HFFc6 (cell line): ENCODE measurements at places on chromosomes 4 and X. TPM values are rescaled to one million over a fixed set of nuclear protein-coding genes. Genes with fewer than 3 reads are reported as not detected.

- H3K36me3 ChIP-seq: no peaks in the 10 kb centered on the region
- no peak overlapping the region for H3K27ac ChIP-seq
- no peak overlapping the region for H3K4me3 ChIP-seq
- no peak for DNase-seq
Measured at GRCh38 chr4:143054971-143055370, 129.7 kb upstream of the USP38 start.

DNA sequence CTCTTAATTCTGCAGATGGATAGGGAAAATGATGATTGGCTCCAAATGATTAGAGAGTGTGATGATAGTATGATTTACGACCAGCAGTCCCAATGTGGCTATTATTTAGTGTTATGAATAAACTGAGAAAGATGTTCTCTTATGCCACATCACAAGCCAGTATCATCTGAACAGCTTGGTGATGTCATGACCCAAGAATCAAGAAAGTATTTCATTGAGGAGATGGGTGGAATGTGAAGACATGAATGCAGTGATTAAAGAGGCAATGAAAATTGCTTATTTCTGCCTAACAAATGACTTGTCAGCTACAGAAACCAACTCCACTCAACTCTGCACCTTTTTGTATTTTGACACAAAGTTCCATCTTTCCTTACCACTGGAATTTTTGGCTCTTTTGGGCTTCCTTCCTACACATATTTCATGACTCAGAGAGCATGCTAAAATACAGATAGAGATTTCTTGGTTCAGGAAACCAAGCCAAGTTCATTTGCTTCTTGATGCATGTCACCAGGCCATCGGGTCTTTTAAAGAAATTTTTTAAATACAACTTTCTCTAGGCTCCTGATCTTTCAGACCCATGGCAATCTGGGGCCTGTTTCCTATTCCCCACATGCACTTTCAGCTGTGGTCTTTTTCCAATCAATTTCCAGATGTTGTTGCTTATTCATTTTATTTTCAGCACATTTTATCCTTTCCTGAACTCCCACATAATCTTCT, 174.2 kb downstream of the HHIP start:
- H3K4me3 ChIP-seq: no peak overlapping the region
- H3K4me1 ChIP-seq: peaks cover 10% of the 10 kb centered on the region
- peak; percentile 21 for DNase-seq
- no peaks in the 10 kb centered on the region for H3K36me3 ChIP-seq
- H3K27ac ChIP-seq: no peak overlapping the region

DNA sequence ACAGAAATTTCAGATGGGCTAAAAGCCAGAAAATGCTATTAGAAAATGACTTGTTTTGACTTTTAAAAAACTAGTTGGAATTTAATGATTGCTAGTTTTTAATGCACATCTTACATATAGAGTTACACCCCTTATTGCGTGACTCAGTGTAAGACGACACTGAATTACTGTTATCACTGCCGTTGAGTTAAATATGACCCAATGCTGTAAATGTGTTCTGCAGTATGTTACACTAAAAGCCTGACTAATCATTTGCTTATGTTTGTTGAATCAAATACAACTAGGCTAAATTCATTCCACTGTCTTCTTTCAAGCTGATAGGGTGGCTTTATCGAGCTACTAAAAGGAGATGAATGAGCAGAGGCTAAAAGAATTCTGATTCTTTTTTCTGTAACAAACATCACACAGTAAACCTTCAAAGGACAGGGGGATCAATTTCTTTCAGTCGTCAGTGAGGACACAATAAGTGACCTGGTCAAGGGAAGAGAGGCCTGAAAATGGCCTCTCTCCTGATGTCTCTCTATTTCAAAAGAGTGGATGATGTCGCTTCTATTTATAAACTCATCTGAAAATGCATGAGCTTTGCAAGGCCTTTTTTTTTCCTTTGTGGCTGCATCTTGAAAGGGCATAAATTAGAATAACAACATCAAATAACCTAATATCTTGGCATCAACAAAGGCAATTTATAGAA, 142.2 kb upstream of the KCNIP4 start:
- H3K36me3 ChIP-seq: no peaks in the 10 kb centered on the region
- no peak overlapping the region for H3K27ac ChIP-seq
- H3K4me1 ChIP-seq: no peaks in the 10 kb centered on the region
- no peaks in the 10 kb centered on the region for H3K27me3 ChIP-seq
- H3K4me3 ChIP-seq: no peak overlapping the region

- H3K4me3 ChIP-seq: no peak overlapping the region
- peaks cover 36% of the 10 kb centered on the region for H3K36me3 ChIP-seq
- DNase-seq: no peak
- no peaks in the 10 kb centered on the region; the same call in 1 of the 2 replicates for H3K27me3 ChIP-seq
- H3K27ac ChIP-seq: no peak overlapping the region
Measured at GRCh38 chrX:47568656-47569295, 7.8 kb downstream of the ARAF start.

- peaks cover 39% of the 10 kb centered on the region for H3K4me1 ChIP-seq
- no peak for DNase-seq
- H3K36me3 ChIP-seq: no peaks in the 10 kb centered on the region
- no peaks in the 10 kb centered on the region for H3K27me3 ChIP-seq
- H3K4me3 ChIP-seq: no peak overlapping the region
Measured at GRCh38 chrX:11190745-11191510, 79.8 kb downstream of the HCCS start.

DNA sequence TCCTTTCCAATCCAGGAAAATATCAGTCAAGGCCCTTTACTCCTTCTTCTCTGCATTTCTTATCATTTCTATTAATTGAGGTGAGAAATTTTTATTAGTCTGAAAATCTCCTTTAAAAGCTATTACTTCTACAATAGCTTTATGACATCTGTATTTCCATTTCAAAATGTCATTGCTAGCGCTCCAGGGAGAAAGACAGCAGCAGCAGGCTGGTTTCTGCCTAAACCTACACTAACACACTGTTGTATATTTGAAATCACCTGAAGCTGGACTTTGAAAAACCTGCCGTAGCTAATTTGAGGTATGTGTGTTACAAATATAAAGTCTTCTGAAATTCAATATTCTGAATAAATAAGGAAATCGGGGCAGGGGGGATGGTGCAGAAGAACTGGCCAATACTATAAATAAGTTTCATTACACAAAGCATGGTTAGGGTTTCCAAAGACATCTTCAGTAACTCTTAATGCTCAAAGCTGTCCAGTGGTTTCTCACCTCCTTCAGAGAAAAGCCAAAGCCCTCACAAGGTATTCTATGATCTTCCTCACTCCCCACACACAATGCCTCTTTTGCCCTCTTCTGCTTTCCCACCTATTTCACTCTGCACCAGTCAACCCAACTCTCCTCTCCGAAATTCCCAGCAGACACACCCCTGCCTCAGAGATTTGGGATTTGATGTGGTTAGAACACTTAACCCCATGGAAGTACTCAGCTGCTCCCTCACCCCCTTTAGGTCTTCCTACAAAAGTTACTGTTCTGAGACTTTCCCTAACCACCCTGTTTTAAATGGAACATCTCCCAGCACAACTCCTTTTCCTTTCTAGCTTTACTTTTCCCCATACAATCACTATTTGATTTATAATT, 122.7 kb downstream of the PPP3CA start:
- no peak for DNase-seq
- 0 out of 2 replicates have a peak, but pooled peaks cover 3% of the 10 kb centered on the region for H3K36me3 ChIP-seq
- no peak overlapping the region for H3K4me3 ChIP-seq
- no peak overlapping the region for H3K27ac ChIP-seq

DNA sequence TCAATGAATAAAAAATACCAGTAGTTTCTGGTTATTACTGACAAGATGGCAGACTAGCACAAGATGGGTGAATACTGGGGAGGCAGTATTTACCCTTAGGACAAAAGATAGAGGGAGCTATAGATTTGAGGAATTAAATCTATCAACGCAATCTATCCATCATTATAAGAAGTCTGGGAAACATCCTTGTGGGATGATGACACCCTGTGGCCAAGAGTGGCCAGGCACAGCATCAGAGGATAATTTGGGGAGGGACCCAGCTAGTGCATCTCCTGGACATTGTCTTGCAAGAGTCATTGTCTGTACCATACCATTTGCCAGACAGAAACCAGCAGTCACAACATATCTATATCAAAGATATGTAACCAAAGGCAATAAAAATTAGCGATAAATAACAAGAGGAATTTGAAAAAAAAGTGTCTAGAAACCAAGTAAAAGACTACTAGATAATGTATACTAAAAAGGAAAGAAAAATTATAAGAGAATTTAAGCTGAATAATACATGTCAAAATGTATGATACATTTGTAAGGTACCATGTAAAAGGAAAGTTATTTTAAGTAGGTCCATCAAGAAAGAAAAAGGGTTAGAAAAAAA, 22.9 kb downstream of the KCTD8 start:
- no peaks in the 10 kb centered on the region for H3K4me1 ChIP-seq
- H3K4me3 ChIP-seq: no peak overlapping the region
- H3K36me3 ChIP-seq: no peaks in the 10 kb centered on the region
- DNase-seq: no peak
- H3K27ac ChIP-seq: no peak overlapping the region

- H3K27me3 ChIP-seq: no peaks in the 10 kb centered on the region
- DNase-seq: no peak
- H3K4me1 ChIP-seq: peaks cover 40% of the 10 kb centered on the region
- H3K4me3 ChIP-seq: no peak overlapping the region
Measured at GRCh38 chr4:57137261-57137660, 27.1 kb upstream of the IGFBP7 start.

DNA sequence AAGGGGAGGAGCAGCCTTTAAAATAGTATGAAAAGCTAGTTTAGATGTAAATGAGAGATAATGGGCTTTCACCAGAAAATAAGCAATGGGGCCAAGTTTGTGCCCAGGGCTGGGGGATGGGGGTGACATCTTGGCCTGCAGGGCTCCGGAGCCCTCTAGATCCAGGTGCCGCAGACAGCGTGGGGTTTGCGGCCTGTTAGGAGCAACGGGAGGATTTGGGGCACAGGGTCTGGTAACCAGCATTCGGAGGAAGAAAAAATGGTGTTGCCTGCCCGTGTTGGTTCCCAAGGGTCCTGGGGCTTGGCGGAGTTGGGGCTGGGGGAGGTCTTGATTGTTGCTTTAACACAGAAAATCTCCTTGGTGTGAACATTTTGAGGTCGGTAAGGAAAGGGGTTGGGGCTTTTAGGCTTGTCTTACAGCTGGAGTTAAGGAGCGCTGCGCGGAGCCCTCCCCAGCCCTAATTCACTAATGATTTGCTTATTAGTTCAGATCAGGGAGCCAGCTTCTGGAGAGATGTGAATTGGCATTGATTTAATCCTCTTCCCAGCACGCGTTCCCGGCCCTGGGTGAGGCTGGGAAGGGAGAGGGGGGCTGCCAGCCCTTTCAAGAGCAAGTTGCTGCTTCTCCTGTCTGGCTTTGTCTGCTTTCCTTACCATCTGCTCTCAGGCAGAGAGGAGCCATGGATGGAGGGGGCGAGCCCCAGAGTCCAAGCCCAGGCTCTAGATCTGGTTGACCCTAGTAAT, 443.4 kb downstream of the BCOR start:
- H3K27ac ChIP-seq: no peak overlapping the region
- no peaks in the 10 kb centered on the region for H3K36me3 ChIP-seq
- no peaks in the 10 kb centered on the region for H3K4me1 ChIP-seq
- H3K27me3 ChIP-seq: peaks cover 10% of the 10 kb centered on the region
- H3K4me3 ChIP-seq: no peak overlapping the region
- no peak for DNase-seq

DNA sequence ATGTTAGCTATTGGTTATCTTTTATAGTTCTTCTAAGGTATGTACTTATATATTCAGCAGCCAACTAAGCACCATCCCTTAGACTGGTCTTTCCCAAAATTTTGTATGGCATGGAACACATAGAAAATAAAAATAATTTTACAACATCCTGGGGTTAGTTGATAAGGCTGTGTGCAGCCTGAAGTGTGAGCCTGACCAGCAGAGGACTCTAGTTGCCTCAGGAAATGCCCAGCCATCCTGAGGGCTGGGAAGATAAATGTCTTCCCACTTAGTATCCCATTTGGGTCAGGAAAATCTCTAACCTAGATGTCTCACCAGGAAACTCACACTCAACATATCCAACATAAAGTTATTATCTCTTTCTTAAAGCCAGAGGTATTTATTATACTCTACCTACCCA, 251.4 kb upstream of the POF1B start:
- no peak for DNase-seq
- H3K27me3 ChIP-seq: no peaks in the 10 kb centered on the region
- no peak overlapping the region for H3K27ac ChIP-seq
- H3K4me1 ChIP-seq: no peaks in the 10 kb centered on the region
- H3K36me3 ChIP-seq: no peaks in the 10 kb centered on the region

GRCh38 chrX:22399437-22400192, 126.9 kb downstream of the CBLL2 start:
- H3K36me3 ChIP-seq: peaks cover 27% of the 10 kb centered on the region
- no peak overlapping the region for H3K4me3 ChIP-seq
- peak overlapping the region; percentile 68; the same call in 1 of the 2 replicates for H3K27ac ChIP-seq
- peaks cover 48% of the 10 kb centered on the region for H3K4me1 ChIP-seq

DNA sequence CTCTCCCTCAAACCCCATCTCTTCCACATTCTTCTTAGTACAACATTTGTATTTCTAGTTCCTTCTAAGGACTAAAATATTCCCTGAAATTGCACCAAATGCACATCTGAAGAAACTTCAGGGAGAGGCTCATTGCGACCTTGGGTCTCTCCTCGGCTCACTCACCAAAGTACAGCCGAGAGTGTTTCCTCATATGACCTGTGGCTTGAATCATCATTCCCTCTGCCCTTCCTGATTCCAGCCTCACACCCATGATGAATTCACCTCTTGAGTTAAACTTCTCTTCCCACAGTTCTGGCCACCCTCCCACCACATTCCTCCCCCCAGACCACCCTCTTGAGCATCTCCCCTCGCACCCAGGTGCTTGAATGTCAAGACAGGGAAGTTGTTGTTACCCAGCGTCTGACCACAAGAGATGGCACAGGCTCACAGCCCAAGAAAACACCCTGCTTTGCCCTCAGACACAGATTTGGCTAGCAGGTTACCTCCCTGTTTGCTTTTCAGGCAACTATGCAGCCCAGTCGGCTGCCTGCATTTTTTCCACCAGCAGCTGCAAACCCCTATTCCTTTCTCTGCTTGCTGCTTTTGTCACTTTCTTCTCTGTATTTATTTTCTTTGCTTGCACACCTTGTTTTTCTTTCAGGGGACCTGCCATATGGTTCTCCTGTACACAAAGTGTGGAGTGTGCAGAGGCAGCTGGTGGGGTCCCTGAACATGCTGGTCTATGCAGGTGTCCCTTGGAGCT, 214.8 kb downstream of the SPATA18 start:
- H3K4me3 ChIP-seq: no peak overlapping the region
- H3K27ac ChIP-seq: no peak overlapping the region
- H3K36me3 ChIP-seq: no peaks in the 10 kb centered on the region
- DNase-seq: no peak

GRCh38 chr4:78704317-78704716, 71.8 kb upstream of the BMP2K start:
- H3K4me3 ChIP-seq: no peak overlapping the region
- peaks cover 17% of the 10 kb centered on the region for H3K36me3 ChIP-seq
- no peak for DNase-seq
- no peak overlapping the region for H3K27ac ChIP-seq
- peaks cover 11% of the 10 kb centered on the region; the same call in 1 of the 2 replicates for H3K4me1 ChIP-seq

GRCh38 chr4:56657818-56658217, 23.3 kb downstream of the HOPX start:
- no peak overlapping the region for H3K27ac ChIP-seq
- H3K27me3 ChIP-seq: peaks cover 59% of the 10 kb centered on the region
- H3K36me3 ChIP-seq: no peaks in the 10 kb centered on the region
- H3K4me3 ChIP-seq: no peak overlapping the region

The GAGE1 gene
- not detected in 2 replicates for total RNA-seq

The LCORL gene
- 6.2 to 8.9 TPM (median 8.4 TPM) in 3 replicates for total RNA-seq

The IQCM gene
- total RNA-seq: 0.38 TPM in 1 of 3 replicates, not detected in the others

The NALF2 gene
- total RNA-seq: not detected in 2 replicates

The FDCSP gene
- not detected in 3 replicates for total RNA-seq

The SPANXC gene
- 1.1 to 201 TPM in 2 of 3 replicates, not detected in the other for total RNA-seq

The CD38 gene
- total RNA-seq: 0.02 TPM in 1 of 3 replicates, not detected in the others

The ARMCX4 gene
- total RNA-seq: 11.2 to 12.7 TPM (median 12.1 TPM) in 3 replicates

The HS6ST2 gene
- total RNA-seq: not detected in 2 replicates

The TMEM47 gene
- total RNA-seq: 84.4 to 115 TPM (median 99.4 TPM) in 3 replicates

The PSAPL1 gene
- not detected in 3 replicates for total RNA-seq
